Cerebellum (tissue), 4 donors: ENCODE measurements at places on chromosomes 16 and 17. TPM values are rescaled to one million over a fixed set of nuclear protein-coding genes. Genes with fewer than 3 reads are reported as not detected.

DNA sequence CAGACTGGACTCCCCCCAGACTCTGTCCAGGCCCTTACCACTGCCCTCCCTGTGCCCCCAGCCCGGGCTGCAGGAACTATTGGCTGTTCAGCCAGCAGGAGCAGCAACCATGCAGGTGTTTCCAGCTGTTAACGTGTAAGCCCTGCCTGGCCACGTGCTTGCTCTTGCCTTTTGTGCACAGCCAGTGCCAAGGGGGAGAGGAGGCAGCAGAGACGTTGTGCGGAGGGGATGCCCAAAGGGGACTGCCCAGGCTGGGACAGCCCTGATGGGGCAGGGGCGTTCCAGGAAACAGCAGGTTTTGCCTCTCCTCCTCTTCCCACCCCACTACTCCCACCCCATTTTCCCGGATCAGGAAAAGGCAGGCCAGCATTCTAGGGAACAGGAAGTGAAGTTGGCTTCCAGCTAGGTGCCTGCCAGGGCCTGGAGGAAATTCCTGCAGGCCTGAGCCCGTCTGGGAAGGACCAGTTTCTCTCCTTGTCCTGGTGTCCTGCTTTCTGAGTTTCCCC lies 16.7 kb upstream of the LASP1NB start:
- no peak for DNase-seq

DNA sequence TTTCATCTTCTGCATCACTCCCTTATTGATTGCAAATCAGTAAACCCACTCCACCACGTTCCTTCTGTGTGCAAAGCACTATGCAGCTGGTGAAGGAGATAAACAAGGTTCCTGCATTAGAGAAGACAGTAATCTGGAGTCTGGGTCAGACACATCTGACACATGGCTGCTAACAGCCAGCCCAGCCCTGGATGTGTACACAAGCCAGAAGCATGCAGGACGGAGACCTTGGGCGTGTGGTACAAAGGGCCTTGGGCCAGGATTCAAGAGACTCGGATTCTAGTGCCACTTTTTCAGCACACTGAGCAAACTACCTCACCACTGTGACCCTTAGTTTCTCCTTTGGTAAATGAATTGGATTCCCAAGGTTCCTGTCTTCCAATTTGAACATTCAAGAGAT lies 86.6 kb upstream of the DNAH9 start:
- DNase-seq, result no peak

GRCh38 chr17:39848600-39848999 lies 15.5 kb downstream of the IKZF3 start:
- DNase-seq, result no peak

DNA sequence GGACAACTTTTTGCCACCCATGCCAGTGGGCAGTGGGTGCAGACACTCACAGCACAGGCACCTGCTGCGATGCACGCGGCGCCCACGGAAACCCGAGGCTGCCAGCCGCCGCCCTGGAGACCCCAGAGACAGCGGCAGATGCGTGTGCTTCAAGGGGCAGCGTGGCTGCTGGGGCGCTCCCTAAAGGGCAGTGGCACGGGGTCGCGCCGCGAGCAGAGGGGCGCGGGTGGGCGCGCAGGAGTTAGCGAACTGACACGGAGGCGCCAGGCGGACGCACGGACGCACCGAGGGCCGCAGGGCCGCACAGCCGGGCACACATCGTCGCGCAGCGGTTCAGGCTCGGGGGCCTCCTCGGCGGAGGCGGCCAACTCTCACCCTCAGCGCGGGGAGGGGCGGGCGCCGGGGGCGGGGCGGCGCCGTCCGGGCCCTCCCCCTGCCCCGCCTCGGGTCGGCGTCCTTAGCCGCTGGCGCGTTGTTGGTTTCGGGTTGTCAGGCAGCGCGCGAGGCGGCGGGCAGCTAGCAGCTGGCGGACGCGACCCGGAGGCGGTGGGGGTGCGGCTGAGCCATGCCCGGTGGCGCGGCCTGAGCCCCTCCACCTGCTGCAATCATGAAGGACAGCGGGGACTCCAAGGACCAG lies at the start of gene KIF19:
Gene KIF19, plus strand, starts transcription at position 484 of the 637 bp plus-strand sequence. Its CDS starts 124 bp downstream, at position 608.
- DNase-seq, result peak; percentile 20

DNA sequence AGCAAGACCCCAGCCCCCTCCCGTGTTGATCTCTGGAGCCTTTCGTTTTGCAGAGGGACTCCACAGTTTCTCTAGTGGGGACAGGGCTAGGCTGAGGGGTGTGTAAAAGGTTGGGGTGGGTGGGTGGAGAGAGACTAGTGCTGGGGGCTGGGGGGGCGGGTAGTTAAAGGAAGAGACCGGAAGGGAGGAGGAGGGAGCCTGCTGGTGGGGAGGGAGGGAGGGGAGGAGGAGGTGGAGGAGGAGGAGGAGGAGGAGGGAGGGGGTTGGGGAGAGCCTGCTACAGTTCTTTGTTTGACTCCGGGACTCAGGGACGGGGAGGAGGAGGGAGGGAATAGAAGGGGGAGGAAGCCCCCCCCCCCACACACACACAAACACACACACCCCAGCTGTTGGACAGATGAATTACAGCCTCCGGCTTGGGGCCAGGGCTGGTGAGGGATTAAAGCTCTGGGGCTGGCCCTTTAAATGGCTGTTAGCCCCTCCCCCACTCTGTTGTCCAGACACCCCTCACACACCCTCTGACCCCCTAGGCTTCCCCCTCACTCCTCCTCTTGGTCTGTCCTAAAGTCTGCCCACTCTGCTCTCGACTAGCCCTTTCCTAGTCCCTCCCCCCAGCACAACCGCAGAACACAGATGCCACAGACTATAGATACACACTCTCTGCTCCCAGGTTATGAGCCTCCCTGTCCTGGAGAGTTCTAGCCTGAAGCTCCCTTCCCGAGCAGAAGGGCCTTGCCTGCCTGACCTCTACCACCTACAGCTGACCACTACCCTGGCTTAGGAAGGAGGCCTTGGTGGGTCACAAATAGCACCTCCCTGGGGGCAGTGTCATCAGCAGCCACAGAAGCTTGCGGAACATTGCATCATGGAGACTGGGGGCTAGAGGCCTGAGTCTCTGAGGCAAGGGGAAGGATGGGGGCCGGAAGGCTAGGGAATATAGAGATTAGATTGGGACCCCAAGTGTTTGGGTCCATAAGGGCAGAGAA lies 4.4 kb downstream of the KDM6B start:
- DNase-seq, result peak; percentile 51

- no peak for DNase-seq
Measured at GRCh38 chr16:75868636-75869632, 142.6 kb upstream of the CPHXL start.

GRCh38 chr17:8803531-8804420 lies 4.6 kb upstream of the MFSD6L start:
- no peak for DNase-seq

- no peak for DNase-seq
Measured at GRCh38 chr16:74024953-74025352, 271.7 kb upstream of the PSMD7 start.

DNA sequence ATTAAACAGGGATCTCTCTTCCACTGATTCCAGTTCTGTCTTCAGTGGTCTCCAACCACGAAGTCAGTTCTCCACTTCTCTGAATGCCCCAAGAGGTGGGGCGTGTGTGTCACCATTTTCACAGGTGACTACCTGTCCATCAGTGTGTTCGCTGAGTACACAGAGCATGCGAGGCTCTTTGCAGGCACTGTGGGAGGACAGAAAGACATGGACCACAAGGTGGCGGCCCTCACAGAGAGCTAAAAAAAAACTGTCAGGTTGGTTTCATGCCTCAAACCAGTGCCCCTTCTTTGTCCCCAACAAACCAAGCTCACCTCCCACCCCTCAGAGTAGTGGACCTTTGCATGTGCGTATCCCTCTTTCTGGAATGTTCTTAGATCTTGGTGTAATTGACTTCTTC lies 13.8 kb downstream of the EMP2 start:
- no peak for DNase-seq

DNA sequence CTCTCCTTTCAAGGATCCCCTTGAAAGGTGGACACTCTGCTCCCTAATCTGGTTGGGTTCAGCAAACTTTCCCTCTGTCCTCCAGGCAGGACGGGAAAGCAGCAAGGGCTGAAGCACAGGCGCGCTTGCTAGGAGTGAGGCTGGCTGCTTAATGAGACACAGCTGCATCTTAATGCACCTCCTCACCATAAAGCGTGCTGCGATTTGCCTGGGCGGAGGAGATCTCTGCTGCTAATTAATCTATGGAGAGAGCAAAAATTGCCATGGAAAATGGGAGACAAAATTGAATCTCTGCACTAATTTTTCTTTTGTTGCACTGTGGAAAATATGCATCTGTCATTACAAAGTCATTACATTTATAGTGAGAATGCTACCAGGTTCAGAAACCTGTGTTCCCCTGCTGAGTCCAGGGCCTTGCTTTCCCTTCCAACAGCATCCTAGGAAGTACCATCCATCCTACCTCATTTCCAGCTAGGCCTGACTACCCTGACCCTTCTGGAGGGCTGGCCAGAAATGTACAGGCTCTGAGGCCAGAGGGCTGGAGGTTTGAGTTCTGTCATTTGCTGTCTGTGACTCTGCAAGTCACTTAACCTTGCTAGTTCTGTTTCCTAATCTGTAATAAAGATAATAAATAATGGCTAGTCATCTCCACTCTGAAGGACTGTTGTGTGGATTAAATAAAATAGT lies 43.5 kb upstream of the BCAR1 start:
- DNase-seq, result no peak

GRCh38 chr17:29718446-29719039 lies 95.8 kb upstream of the CORO6 start:
- DNase-seq, result no peak

GRCh38 chr16:4623593-4623992 lies 1.0 kb upstream of the MGRN1 start:
- DNase-seq, result no peak

- peak; percentile 65 for DNase-seq
Measured at GRCh38 chr17:21452377-21453143, 76.4 kb downstream of the KCNJ12 start.

DNA sequence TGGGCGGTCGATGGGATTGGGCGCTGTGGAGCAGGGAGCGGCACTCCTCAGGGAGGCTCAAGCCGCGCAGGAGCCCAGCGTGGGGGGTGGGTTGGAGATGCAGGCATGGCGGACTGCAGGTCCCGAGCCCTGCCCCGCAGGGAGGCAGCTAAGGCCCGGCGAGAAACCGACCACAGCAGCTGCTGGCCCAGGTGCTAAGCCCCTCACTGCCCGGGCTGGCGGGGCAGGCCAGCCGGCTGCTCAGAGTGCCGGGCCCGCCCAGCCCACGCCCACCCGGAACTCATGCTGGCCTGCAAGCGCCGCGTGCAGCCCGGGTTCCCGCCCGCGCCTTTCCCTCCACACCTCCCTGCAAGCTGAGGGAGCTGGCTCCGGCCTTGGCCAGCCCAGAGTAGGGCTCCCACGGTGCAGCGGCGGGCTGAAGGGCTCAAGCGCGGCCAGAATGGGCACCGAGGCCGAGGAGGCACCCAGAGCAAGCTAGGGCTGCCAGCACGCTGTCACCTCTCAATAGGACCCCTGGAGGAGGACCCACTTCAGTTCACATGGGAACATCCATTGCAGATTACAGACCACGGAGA lies 20.5 kb upstream of the METTL16 start:
- no peak for DNase-seq

- DNase-seq, result no peak
Measured at GRCh38 chr17:50924800-50925199, 58.6 kb upstream of the TOB1 start.

- DNase-seq, result no peak
Measured at GRCh38 chr17:48842746-48843145, 11.9 kb downstream of the CALCOCO2 start.

DNA sequence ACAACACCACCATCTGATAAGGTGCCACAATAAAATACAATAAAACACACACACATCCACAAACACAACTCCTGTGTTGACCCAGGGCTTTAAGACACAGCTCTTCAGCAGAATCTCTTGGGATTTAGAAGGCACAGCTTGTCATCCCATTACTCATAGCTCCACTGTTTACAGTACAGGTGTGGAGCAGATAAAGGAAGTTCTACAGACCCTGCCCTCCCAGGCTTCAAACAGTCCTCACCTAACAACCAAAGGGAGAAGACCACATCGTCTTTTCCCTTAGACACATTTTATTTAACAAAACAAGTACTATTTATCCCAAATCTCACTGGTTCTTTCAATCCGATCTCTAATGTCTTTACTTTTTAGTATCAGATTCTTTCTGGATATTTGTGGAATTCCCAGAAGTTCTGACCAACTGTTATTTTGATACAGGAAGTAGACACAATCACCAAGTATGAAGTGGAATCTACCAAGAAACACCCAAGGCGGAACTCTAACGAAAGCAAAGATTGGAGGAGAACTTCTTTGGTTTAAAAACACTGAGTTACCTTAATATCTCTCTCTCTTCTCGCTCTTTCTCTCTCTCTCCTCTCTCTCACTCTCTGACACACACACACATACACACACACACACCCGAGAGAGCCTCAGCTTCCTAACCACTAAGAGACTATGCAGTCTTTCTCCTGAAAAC lies 46.1 kb downstream of the CYTH1 start:
- DNase-seq, result no peak

GRCh38 chr17:83067071-83067717 lies 12.2 kb upstream of the METRNL start:
- no peak for DNase-seq

DNA sequence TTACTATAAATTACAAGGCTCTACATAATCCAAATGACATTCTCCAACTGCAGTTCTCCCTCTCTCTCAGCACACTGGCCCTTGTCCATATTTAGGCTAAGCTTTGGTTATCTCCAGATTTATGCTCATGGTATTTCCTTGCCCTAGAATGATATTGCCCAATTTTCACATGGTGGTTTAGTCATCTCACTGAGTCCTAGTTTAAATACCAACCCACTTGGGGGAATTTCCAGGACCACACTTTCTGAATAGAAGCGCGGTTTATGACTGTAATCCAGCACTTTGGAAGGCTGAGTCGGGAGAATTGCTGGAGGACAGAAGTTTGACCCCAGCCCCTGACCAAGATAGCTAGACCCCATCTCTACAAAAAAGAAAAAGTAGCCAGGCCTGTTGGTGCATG lies 280.1 kb upstream of the MON1B start:
- DNase-seq, result no peak

GRCh38 chr17:40251576-40251975 lies 32.5 kb downstream of the WIPF2 start:
- DNase-seq, result no peak

The SLC13A5 gene
- 0.64 TPM for total RNA-seq

The SCGB1C2 gene
- not detected for total RNA-seq

The HSF4 gene
- total RNA-seq, result 14.7 TPM

The JUP gene
- 38.9 TPM for total RNA-seq

The PIRT gene
- total RNA-seq, result 7.3 TPM

The CA7 gene
- not detected for total RNA-seq

The C16orf54 gene
- 0.27 TPM for total RNA-seq

The FA2H gene
- total RNA-seq, result 0.27 TPM
